Cortex of kidney (tissue), 1 donor: ENCODE measurements at places on chromosomes 4 and X.

GRCh38 chrX:48936429-48937053 is 17.7 kb upstream of the PIM2 start:
- DNase-seq = no peak

- DNase-seq = no peak
These were observed 687.2 kb downstream of the TRIML1 start for GRCh38 chr4:188826393-188826792.

GRCh38 chrX:70354716-70355115 is 64.8 kb downstream of the KIF4A start:
- DNase-seq = no peak

DNA sequence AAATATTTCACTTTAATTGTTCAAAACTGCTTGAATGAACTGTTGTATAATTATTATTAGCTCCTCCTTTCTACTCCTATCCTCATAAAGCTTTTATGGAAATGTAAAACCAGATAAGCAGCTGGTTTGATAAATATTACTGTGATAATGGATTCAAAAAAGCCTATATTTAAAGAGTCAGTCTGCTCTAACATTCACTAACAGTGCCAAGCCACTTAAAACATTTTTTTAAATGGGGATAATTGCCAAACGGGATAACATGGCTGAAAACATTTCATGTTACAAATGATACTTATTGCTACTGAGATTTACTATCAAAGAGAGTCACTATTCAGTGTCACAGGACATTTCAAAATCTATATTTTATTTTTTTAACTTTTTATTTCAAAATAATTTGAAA is 17.4 kb downstream of the ARHGAP24 start:
- DNase-seq = no peak

GRCh38 chrX:14051416-14051815 is 21.7 kb upstream of the GEMIN8 start:
- DNase-seq = no peak

GRCh38 chrX:1075156-1075555 is 137.3 kb downstream of the CRLF2 start:
- no peak for DNase-seq

DNA sequence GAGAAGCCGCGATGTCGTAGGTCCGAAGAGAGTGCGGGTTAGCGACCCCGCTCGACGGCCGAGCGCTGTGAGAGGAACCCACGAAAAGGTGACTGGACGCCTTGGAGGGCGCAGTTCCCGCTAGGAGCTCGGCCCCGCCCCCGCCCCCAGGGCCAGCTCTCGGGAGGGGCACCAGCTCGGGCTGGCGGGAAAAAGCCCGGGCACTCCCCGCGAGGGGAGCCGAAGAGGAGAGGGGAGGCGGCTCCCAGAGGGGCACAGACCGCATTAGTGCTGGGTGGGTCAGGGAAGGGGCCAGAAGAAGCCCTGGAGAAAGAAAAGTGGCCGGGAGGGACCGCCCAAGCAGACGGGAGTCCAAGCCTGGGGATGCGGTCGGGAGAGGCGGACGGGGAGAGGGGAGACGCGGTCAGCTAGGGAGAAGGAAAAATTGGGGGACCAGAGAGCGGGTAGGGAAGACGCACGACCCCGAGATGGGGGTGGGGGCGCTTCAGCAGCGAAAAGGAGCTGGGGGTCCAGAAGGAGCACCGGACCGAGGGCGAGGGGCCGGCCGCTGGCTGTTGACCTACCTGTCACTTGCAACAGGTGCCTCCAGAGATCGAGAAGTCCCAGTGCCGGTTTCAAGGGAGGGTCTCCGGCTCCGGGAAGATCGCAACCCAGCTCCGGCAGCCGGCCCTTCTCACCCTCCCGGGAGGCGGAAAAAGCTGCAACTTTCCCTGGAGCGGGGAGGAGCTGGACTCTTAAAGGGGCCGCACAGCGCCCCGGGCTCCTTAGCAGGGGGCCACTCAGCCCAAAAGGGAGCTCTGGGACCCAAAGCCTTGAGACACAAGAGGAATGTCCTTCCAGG is at the start of gene SYTL4:
Gene SYTL4 (minus strand): TSS at position 681 of the 841 bp plus-strand sequence. CDS start 30,084 bp downstream, outside the sequence.
- no peak for DNase-seq

DNA sequence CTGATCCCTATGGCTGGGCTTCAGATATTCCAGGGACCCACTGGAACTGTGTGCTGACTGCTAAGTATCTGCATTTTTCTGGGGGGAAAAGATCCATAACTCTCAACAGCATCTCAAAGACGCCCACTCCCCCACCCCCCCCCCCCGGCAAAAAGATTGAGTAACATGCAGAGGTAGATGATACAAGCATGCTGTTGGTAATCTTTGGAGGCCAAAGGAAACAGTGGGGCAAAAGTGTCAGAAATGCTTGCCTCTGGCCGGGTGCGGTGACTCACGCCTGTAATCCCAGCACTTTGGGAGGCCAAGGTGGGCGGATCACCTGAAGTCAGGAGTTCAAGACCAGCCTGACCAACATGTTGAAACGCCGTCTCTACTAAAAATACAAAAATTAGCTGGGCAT is 12.2 kb downstream of the XPNPEP2 start:
- DNase-seq = no peak

- DNase-seq = no peak
These were observed 198.7 kb downstream of the QDPR start for GRCh38 chr4:17313194-17313593.

DNA sequence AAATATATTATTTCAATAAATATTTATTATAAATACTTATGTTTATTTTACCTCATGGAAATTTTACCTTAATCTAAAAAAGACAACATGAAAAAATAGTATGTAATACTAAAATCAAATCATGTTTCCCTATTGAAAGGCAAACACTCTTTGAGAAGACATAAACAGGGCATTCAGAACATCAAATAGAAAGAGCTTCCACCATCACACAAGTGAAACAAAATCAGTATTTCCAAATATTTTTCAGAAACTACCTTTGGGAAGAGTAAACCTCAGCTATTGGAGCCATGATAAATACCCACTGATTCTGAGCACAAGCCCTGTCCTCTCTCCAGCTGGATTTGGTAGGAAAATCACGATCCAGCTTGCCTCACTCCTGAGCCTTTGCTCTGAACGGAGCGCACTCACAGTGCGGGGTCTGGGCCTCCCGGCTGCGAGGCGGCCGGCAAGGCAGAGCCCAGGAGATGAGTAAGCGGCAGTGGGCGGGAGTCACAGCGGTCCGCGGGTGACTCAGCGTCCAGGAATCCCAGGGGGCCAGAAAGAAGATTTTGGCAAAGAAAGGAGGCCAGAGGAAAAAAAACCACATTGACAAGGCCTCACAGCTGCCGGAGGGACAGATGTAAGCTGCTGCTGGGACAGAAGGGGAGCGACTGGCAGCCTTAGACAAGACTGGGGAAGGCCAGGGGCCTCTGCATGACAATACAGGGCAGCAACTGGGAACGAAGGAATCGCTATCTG is 14.7 kb upstream of the ANXA5 start:
- DNase-seq = no peak

GRCh38 chr4:634599-634985 is 9.2 kb downstream of the PDE6B start:
- no peak for DNase-seq

- DNase-seq = no peak
These were observed 64.1 kb downstream of the ANTXR2 start for GRCh38 chr4:80008971-80009370.

- no peak for DNase-seq
These were observed 697.8 kb upstream of the HS3ST1 start for GRCh38 chr4:12126474-12126873.

DNA sequence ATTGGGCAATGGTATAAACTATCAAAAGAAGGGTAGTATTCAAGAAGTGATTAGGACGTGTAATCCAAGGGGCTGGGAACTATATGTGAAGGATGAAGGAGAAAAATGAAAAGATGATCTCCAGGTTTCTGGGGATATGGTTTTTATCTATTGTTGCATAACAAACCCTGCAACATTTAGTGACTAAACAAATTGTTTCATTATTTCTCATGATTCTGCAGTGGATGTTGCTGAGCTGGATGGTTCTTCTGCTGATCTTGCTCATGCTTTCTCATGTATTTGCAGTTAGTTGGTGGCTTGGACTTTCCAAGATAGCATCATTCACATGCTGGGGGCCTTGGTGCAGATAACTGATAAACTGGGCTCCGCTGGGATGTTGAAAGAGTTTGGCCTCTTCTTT is 29.1 kb downstream of the PHOX2B start:
- DNase-seq = no peak

DNA sequence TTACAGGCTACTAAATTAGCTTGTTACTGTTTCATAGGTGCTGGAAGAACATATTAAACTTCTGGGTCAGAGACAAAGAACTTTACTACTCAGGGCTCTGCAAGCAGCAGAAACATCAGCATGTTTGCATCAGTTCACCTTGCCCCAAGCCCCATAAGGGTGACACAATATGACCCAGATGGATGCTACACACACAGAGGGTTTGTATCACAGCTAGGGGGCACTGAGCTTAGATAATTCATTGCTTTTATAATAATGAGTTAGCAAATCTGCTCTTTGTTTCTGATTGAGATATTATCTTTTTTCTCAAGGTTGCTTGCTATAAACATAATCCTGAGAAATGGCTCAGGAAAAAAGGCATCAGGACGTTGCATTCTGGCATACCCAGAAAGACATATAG is 4.8 kb upstream of the SYNPO2 start:
- DNase-seq = no peak
